Cortex of kidney (tissue), 1 donor: ENCODE measurements at places on chromosomes 12 and 14.

DNA sequence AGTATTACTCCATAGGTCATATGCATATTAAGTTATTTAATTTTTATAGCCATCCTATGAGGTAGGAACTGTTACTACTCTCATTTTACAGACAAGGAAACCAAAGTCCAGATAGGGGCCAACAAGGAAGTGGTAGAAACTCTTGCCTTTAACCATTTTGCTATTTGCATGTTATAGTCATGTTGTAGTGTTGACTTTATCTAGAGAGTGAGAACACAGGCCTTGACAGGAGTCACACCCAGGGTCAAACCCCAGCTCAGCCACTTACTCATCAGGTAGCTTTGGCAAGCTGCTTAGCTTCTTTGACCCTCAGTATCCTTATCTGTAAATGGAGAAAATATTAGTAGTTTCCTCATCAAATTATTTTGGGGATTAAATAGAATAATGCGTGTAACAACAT is 156.2 kb downstream of the CAND1 start:
- no peak for DNase-seq

DNA sequence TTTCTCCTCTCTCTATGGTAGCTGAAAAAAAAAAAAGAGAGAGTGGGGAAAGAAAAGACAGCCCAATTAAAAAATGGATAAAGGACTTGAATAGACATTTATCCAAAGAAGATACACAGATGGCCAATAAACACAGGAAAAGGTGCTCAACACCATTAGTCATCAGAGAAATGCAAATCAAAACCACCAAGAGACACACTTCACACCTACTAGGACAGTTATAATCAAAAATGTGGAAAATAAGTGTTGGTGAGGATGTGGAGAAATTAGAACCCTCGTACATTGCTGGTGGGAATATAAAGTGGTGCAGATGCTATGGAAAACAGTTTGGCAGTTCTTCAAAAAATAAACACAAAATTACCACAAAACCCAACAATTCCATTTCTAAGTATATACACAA is 172.4 kb upstream of the GRIN2B start:
- no peak for DNase-seq

- DNase-seq = no peak
Measured at GRCh38 chr14:99604766-99605298, 825 bp upstream of the CCDC85C start.

GRCh38 chr14:64349741-64350490 is 38.2 kb upstream of the MTHFD1 start:
- no peak for DNase-seq

GRCh38 chr12:57452181-57452936 is 2.7 kb upstream of the INHBE start:
- DNase-seq = no peak

- no peak for DNase-seq
Measured at GRCh38 chr12:85310456-85311076, 30.5 kb downstream of the ALX1 start.

DNA sequence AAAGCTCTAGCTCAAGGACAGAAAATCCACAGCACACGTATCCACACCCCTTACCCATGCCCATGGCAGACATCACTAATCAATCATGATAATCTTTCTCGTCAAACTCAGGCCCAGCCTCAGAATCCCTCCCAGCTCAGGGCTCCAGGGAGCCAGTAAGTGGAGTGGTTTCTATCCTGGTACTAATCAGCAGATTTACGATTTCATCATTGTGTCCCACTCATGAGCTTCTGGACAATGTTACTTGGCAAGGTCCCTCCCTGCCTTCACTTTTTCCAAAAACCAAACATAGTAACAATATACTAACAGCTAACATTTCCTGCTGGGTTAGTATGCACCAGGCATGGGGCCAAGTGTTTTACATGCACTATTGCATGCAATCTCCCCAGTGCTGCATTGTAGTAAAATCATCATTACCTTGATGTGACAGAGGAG is 45.8 kb upstream of the NCOR2 start:
- no peak for DNase-seq

GRCh38 chr14:44170101-44170500 is 337.0 kb downstream of the FSCB start:
- no peak for DNase-seq

DNA sequence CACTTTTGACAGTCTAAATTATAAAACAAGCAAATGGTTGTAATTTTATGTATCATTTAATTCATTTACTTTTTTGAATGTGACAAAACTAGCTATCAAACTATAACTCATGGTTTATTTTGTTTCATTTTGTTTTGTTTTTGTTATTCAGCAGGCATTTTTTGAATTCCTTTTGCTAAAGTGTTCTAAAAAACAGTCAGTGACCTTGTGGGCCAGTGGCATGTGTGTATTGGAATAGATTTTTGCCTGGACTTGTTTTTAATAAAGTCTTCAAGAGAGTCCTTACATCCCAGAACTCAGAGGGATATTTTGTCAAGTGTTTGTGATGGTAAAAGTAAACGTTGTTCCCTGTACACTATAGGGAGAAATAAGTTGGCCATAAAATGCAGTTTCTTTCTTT is 369.7 kb upstream of the SYT1 start:
- DNase-seq = no peak

GRCh38 chr12:50533203-50533584 is 28.4 kb downstream of the DIP2B start:
- DNase-seq = no peak

DNA sequence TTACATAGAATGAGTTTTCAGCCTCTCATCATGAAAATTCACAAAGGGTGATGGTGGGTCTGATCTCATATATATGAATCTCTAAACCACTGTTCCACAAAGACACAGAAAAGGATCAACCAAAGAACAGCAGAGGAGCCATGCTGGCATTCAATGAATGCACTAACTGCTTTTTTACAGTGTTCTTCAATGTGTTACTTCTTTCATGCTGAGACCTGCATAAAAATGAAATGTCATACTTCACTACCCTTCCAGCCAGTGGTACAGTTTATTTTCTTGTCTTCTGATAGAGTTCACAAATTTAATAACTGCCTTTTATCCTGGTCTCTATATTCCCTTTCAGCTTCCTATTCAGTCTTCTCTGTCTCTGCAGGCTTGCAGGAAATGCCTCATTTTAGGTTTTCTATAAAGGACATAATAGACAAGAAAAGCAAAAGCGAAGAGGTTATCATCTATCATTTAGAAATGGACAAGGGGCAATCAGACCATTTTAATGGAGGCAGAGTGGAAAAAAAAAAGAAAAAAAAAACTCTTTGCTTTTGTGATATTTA is 836.7 kb upstream of the FOXG1 start:
- no peak for DNase-seq

DNA sequence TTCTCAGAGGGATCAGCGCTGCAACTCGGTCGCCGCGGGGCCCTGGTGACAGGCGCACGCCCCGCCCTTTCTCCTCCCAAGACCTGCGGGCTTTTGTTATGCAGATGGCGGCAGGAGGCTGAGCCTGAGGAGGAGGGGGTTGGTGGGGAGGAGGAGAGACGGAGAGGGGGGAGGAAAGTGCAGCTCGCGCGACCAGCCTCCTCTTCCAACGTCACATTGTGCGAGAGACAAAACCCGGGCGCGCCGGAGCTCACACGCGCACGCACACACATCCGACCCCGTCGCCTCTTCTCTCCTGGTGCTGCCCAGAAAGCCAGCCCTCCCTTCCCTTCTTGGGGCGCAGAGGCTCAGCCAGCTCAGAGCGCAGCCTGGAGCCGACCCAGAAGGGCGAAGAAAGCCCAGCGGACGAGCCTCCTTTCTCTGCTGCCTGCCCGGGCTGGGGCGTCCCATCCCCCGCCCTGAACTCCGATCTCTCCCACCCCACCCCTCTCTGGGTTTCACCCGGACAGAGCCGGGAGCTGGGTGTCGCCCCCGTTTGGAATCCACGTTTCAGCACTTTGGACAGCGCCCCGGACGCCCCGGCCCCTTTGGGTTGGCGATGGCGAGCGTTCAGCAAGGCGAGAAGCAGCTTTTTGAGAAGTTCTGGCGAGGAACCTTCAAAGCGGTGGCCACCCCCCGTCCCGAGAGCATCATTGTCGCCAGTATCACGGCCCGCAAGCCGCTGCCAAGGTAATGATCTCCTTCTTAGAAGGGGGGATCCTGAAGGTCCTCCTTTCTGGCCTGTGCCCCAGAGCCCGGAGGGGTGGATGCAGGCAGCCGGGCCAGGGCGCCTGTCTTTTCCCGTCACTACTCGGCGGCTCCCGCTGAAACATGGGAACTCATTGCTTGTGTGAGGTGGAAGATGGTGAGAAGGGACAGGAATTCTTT is at the start of gene SRRM4:
SRRM4 (plus strand) TSS at position 257 of the 927 bp plus-strand sequence; CDS start at position 599, 342 bp downstream.
- DNase-seq = no peak

- DNase-seq = no peak
Measured at GRCh38 chr14:51367600-51367931, 127.5 kb downstream of the TMX1 start.

DNA sequence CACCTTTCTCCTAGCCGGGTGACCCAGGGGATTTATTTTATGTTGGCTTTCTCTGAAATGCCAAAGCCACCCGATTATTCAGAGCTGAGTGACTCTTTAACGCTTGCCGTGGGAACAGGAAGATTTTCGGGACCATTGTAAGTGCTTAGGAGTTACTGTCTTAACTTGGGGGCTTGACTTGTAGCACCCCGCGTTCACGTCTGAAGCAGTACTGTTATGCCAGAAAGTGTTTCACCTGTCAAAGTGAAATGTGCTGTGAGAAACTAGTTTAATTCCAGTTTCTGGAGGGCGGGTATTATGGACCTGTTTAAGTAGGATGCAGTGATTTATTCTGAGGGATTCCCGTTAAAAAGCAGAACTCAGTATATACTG is 218 bp downstream of the LYSET start:
- no peak for DNase-seq
